ENCODE measurements at places on chromosomes 1 and 21.
A peak's percentile ranks its signal among the peaks of the same experiment; 100 is the strongest.

DNA sequence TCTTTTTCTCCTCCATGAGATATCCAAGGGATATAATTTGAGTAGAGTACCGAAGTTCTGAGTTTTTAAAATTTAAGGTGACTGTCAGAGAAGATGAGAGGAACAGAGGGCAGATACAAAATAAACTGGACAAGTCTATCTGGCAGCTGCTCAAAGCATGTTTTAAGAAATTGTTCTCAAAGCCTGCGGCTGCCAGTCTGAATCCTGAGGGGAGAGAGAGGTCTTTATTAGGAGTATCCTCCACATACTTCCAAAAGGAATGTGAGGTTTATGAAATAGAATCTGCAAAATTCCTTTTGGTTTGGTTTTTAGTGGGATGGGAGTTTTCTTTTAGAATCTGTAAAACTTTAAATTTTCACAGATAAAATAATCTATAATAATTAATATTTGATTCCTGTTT is 41.3 kb downstream of the TTC13 start:
- DNase-seq: no peak

DNA sequence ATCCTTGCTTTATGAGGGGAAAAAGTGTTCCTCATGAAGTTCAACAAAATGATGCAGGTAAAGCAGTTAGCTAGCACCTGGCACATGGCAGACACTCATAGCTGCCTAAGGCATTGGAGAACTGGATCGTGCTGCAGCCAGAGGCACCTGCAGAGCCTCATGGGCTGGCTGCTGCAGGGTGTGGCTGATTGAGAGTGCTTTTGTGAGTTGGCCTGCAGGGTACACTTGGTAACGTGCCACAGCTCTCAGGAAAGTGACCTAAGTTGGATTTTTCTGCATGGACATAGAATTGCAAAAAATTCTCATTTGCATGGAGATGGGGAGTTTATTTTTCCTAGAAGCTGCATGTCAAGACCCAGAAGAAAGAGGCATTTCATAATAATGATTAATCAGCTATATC is 31.6 kb upstream of the IL20 start:
- no peak for DNase-seq

DNA sequence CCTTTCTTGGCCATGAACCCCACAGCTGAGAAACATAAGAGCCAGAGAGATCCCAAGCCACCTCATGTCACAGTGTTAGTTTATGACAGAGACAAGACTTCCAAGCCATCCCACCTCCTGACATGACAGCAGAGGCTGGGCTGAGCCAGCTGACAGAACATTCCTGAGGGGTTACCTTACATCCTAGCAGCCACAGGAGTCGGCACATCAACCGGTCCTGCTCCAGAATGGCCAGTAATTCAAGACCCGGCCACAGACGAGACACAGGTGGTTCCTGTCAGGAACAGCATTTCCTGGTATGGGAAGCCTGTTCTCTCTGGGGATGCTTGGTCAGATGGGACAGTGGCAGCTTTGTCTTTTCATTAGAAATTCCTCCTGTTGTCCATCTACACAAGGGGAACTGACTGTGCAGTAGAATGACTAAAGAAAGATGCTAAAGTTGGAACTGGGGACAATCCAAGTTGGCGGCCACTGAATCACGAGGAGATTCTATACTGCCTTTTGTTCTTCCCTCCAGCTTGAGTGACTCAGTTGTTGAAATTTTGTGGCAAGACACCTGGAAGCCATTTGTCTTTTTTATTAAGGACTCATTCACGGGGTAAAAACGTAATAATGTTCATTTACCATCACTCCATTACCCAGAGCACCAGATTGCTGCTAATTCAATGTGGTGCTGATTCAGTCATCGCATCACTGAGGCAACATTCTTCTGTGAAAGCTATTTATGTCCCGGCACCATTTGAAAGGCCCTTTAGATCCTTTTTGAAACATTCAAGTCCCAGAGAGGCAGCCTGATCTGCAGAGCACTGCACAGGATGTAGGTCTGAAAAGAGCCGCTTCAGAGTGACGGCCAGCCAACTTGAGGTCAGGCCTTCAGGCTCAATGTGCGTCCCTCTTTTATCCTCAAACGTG is 37.2 kb upstream of the NPL start:
- DNase-seq: peak; percentile 50

DNA sequence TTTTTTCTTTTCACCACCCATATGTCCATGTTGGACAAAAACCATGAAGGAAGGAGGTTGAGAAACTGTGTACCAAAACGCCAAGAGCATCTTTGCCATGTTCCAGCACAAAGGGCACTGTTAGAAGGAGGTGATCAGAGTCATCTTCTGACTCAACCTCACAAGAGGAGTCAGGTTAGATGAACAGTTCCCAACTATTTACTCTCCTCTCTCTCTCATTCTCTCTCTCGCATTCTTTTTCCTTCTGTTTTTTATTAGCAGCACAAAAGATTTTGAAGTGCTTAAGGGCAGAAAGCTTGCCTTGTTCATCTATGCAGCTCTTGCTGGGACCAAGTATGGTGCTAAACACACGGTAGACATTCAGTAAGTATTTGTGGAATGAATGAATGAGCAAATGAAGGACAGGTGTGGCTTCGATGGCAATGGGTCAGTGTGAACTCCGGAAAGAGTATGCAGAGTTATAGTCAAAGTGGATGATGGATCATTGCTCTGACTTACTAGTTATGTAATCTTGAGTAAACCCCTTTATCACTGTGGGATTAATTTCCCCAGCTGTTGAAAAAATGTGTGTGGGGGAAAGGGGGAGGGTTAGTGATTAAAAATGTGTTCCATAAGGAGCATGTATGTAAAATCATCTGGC is 33.9 kb downstream of the DDR2 start:
- DNase-seq: no peak

GRCh38 chr1:248757784-248758195 is 2.2 kb upstream of the LYPD8 start:
- DNase-seq: peak; percentile 78

DNA sequence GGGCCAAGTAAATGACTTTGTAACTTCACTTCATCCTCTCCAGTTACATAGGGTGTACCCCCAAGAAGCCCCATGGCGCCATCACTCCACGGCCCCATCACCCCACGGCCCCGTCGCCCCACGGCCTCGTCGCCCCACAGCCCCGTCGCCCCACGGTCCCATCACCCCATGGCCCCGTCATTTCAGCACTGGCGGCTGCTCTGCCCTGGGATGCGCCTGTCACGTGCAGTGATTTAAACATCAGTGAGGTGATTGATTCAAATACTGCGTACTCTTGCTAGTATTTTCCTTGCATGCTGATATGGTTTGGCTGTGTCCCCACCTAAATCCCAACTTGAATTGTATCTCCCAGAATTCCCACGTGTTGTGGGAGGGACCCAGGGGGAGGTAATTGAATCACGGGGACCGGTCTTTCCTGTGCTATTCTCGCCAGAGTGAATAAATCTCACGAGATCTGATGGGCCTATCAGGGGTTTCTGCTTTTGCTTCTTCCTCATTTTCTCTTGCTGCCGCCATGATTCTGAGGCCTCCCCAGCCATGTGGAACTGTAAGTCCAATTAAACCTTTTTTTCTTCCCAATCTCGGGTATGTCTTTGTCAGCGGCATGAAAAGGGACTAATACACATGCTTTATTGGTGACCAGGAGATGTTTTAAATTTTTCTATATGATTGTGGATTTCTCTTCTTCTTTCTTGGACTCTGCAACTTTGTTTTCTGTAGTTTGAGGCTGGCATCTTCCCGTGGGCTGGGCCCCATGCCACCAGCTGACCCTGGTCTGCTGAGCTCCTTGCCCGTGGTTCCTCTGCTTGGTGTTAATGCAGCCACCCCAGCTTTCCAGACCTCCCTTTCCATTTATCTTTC is 50.1 kb upstream of the PCBP3 start:
- DNase-seq: no peak

DNA sequence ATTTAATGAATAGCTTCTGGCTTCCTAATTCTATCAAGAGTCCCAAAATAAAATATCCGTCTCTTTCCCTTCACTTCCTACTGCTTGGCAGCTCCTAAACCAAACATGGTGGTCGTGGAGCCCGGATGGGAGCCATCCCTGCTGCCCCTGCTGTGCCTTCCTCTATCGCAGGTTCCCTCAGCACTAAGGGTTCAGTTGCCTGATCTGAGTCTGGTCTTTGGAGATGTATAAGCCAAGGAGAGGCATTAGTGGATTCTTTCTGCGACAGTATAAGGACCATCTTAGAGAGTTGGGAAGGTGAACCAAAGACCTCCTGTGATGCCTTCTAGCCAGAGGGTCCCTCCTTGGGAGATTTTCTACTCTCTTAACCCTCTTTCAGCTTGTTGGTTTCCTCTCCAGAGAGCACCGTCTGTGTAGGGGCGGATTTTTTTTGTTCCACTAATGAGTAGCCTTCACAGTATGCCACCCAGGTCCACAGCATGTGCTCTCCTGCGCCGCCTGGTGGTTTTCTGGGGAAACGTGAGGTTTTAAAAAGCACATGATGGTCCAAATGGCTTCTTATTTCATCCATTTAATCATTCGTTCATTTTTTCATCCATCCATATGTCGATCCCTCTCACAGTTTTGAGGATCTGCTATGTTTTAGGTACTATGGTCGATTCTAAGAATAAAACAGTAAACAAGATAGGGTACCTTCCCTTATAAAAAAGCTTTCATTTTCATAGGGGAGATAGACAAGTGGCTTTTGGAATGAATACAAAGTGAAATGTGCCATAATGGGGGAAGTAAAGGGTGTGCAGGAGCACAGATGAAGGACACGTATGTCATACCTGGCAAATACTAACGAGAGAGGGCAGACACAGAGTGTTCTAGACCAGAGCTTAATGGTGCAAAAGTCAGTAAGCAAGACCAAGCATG is 71.0 kb downstream of the NFASC start:
- DNase-seq: peak; percentile 65

DNA sequence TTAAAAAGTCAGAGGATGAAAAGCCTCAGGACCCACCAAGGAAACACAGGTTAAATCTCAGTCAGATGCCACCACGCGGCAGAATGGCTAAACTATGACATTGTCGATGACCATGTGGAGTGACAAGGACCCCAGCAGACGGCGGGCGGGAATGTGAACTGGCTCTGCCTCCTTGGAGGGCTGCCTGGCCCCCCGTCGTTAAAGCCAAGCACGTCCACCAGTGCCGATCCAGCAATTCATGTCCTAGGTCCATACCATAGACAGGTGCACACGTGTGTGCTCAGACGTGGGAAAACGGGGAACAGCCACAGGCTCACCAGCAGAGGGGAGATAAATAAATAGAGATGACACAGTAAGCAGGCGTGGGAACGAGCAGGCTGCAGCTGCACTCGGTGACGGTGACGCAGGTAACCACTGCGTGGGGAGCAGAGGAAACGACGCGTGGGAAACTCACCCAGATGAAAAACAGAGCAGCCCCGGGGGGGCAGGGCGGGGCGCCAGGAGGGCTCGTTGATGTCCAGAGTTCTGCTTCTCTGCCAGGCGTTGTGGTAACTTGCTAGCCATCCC is 28.3 kb upstream of the PCBP3 start:
- DNase-seq: no peak

DNA sequence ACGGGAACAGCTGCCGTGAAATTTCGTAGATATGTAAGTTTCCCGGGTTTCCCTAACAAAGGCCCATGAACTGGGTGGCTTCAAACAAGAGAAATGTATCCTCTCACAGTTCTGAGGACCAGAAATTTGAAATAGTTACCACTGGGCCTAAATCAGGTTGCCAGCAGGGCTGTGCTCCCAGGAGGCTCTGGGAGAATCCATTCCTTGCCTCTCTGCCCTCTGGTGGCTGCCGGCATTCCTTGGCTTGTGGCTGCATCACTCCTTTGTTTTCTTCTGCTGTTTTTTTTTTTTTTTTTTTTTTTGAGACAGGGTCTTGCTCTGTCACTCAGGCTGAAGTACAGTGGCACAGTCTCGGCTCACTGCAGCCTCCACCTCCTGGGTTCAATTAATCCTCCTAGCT is 23.7 kb downstream of the UMODL1 start:
- no peak for DNase-seq

GRCh38 chr1:93771843-93772242 is 90.2 kb upstream of the BCAR3 start:
- no peak for DNase-seq

- DNase-seq: no peak
Observed at GRCh38 chr1:25993197-25993951, 4.5 kb downstream of the PAFAH2 start.

GRCh38 chr1:56360021-56360420 is 219.3 kb downstream of the PLPP3 start:
- DNase-seq: no peak

GRCh38 chr1:20685741-20686140 is 24.6 kb upstream of the DDOST start:
- DNase-seq: no peak

GRCh38 chr1:172451002-172451443 is 7.2 kb upstream of the PIGC start:
- peak; percentile 87 for DNase-seq

- no peak for DNase-seq
Observed at GRCh38 chr1:215704089-215704860, 137.2 kb downstream of the KCTD3 start.

DNA sequence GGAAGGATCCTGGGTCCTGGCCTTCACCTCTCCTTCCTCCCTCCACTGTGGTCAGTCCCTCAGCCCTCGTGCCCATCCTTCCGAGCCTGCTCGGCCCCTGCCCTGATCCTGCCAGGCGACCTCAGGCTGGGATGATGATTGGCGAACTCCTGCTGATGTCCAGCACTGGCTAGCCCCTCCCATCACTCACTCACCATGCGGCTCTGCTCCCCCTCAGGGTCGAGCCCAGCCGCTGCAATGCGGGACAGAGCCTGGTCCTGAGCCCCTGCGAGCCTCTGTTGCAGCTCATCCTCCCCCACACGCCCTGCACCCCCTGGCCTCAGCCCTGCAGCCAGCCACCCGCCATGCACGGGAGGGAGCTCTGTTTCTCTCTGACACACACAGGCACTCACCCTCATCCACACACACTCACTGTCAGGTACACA is 100.2 kb downstream of the DMRTB1 start:
- no peak for DNase-seq

GRCh38 chr1:85024736-85025135 is 23.6 kb downstream of the MCOLN3 start:
- DNase-seq: no peak

- DNase-seq: no peak
Observed at GRCh38 chr1:224959115-224959514, 29.6 kb downstream of the DNAH14 start.

GRCh38 chr1:3790952-3791351 is 5.3 kb downstream of the LRRC47 start:
- DNase-seq: no peak

DNA sequence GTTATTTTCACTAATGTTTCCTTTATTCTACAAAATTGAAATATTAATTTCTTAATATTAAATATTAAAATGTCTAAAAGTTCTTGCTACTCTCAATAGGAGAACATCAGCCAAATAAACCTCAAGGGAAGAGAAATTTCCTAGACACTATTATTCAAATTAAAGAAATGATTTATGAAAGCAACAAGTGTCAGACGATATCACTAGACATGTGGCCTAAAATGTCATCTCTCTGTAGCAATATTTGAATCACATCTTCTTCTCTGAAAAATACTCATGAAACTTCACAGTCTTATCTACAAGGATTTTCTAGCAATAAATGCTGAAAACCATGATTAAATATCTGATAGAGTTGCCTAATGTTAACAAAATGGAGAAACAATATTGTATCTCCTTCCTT is 2.5 kb upstream of the SERBP1 start:
- no peak for DNase-seq
